Stimulated activated CD4-positive, alpha-beta T cell treated with anti-CD3 and anti-CD28 coated beads, Interleukin-15, amount 100 ng/mL, for 24 hours (primary cell): ENCODE measurements at places on chromosomes 11 and 22.
A peak's percentile ranks its signal among the peaks of the same experiment; 100 is the strongest.

DNA sequence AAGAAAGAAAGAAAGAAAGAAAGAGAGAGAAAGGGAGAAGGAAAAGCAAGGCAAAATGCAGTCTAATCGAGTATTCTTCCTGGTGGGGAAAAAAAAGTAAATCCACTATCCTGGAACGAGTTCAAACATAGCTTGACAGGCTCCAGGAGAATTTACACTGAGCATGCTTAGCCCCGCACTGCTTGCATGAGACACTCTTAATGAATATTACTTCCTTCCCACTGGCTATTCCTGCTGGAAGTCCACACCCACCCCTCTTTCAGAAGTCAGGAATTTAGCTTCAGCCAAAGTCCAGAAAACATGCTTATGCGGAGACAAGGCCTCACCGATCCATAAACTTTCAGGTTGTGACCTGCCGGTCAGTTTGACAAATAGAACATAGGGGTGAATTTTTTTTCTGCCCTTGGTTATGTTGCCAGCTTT, 251.8 kb upstream of the BLID start:
- DNase-seq, result no peak

DNA sequence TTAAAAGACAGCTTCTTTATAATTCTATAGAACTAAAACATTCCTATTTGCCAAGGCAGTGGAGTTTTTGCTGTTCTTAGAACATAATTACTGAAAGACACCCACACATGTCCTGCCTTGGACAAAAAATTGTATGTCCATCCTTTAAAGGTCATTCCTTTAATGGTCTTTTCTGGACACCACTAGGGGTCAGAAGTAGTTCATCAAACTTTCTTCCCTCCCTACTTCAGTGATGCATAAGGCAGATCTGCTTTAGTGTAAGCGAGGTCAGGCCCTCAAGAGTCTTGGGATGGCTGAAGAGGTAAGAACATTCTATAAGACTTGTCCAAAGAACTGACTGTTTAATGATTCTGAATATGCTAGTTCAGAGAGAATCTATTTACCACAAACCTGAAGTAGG, 4.3 kb upstream of the OR51V1 start:
- no peak for DNase-seq

- no peak for DNase-seq
Observed at GRCh38 chr22:27648853-27649252, 152.7 kb downstream of the MN1 start.

GRCh38 chr11:20156280-20156875, 3.9 kb downstream of the DBX1 start:
- DNase-seq, result peak; percentile 68

GRCh38 chr11:117717485-117718314, 79.3 kb downstream of the DSCAML1 start:
- no peak for DNase-seq
